Natural killer cell (primary cell): ENCODE measurements at places on chromosomes 7 and 10. TPM values are rescaled to one million over a fixed set of nuclear protein-coding genes. Genes with fewer than 3 reads are reported as not detected.

The PIP gene
- not detected for total RNA-seq

- no peak for DNase-seq
Measured at GRCh38 chr7:99249985-99250575, 22.6 kb upstream of the MYH16 start.

- DNase-seq = no peak
Measured at GRCh38 chr7:156466272-156466671, 174.3 kb upstream of the RNF32 start.

- DNase-seq = no peak
Measured at GRCh38 chr7:151320263-151320845, 21.3 kb upstream of the NUB1 start.

GRCh38 chr7:23072048-23072447 is 33.5 kb upstream of the KLHL7 start:
- DNase-seq = no peak

GRCh38 chr10:2618690-2619089 is 448.7 kb upstream of the PFKP start:
- DNase-seq = no peak

- no peak for DNase-seq
Measured at GRCh38 chr10:103334567-103334966, 16.4 kb downstream of the PCGF6 start.

DNA sequence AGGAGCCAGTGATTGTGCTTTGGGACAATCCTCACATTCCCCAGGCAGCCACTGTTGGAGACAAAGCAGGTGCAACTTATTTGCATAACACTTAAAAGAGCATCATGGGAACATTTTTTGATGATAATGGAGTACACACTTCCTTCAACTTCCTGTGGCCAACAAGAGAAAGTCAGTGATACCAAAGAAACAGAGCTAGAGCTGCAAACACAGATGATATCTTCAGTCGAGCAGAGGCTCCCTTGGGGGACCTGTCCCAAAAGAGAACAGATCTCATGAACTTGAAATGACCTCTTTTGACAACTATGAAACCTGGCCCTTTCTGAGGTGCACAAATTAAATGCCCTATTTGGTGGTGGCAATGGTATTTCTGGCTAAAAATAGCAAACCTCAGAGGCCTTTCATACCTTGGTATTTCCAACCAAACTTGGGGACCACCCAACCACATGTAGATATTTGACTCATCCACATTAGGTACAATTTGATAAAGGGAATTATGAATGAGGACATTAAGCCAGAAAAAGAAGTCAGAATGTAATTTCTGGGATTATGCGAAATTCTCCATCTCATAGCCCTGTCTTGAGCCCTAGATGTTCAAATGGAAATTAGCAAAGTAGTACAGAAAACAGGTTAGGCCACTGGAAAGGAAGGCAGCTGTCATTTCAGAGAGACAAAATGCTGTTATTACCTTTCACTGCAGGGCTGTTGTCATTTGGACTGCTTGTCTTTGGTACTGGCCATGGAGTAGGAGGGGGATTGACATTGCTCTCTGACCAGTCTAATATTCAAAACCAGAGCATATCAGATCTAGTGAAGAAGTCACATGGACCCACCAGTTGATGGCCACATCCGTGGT is 146.2 kb downstream of the ICA1 start:
- DNase-seq = peak; percentile 31
